CD4-positive, alpha-beta memory T cell (primary cell): ENCODE measurements at places on chromosomes 6 and 20.

DNA sequence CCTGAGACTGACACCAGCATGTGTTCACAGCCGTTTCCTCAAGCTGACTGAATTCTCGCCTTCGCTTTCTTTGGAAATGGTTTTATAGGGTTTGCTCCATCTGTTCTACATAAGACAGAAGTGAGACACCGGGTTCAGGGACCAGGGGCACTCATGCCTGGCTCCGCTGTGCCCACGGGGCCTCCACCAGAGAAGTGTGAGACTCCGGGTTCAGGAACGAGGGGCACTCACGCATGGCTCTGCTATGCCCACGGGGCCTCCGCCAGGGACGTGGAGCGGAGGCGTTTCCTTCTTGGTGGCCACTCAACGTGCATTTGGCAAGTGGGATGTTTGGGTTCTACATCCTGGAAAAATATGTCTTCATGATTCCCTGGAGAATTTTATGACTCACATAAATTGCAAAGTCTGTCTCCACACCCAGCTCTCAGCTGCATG, 106.6 kb downstream of the RNASET2 start:
- DNase-seq: no peak

GRCh38 chr6:130851026-130851425, 23.8 kb downstream of the SMLR1 start:
- DNase-seq: no peak

- DNase-seq: no peak
Observed at GRCh38 chr6:108435391-108435790, 125.3 kb upstream of the FOXO3 start.

DNA sequence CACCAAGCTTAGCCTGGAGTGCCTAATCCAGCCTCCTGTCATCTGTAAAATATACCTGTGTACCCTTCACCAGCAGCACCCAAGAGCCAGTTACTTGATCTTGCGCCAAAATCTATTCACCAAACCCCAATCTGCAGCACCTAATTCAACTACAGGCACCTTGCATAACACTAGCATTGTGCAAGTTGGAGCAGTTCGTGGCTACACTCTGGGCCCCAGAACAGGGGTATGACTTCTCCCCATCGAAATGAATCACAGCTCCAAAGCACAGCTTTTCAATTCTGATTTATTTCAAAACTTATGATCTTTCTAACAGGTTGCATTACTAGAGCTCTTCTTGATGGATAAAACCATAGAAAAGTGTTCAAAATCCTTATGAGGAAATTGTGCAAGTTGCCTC, 100.4 kb upstream of the TCF21 start:
- DNase-seq: no peak

GRCh38 chr20:17661121-17661744, 20.8 kb downstream of the RRBP1 start:
- DNase-seq: no peak
